ENCODE measurements at places on chromosomes 11 and 22.

DNA sequence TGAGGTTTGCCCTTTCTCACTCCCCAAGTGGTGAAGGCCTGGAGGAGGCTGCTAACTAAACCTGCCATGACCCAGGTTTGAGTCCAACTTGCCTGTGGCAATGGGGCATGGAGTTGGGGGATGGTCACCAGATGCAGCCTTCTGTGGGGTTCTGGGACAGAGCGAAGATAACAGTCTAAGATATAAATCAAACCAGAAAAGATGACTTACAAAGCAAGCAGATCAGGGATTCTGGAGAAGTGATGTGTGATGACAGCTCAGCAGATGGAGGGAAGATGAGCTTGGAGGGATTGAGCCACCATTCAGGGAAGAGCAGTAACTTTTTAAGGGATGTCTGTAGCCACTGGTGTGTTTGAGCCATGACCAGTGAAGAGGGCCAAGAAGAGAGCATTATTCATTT, 63.6 kb downstream of the MTNR1B start:
- DNase-seq, result no peak

GRCh38 chr22:27617214-27617881, 184.2 kb downstream of the MN1 start:
- DNase-seq, result no peak

- no peak for DNase-seq
Observed at GRCh38 chr11:74466916-74467885, at the start of gene KCNE3. Gene KCNE3, minus strand, starts transcription at chr11:74467549. Its CDS starts 9,986 bp downstream, at chr11:74457563.

- DNase-seq, result no peak
Observed at GRCh38 chr11:72704783-72705265, 30.6 kb upstream of the PDE2A start.

- no peak for DNase-seq
Observed at GRCh38 chr11:10709299-10710086, 15.9 kb upstream of the IRAG1 start.

DNA sequence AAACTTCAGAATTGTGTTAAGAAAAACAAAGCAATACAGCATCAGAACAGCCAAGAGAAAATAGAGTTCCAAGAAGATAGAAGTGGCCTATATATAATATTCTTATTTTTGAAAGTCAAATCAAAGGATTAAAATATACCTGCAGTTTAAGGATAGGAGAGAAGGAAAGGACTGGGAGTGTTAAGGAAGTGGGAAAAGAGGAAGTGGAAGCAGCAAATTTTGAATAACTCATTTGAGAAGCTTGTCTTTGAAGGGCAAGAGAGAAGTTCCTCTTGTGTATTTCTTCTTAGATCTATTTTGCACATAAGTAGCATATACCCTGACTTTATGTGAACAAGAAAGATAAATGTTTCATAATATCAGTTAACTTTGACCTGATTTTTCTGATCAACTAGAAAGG, 62.6 kb upstream of the SLC17A6 start:
- DNase-seq, result no peak

All from C1 segment of cervical spinal cord (tissue), 14 donors.